Activated effector memory CD4-positive, alpha-beta T cell treated with Interleukin-2 at 50 U/mL for 16 hours (primary cell): ENCODE measurements at places on chromosomes 6 and 20.

- no peak for DNase-seq
Measured at GRCh38 chr6:98469141-98469540, 365.2 kb upstream of the POU3F2 start.

DNA sequence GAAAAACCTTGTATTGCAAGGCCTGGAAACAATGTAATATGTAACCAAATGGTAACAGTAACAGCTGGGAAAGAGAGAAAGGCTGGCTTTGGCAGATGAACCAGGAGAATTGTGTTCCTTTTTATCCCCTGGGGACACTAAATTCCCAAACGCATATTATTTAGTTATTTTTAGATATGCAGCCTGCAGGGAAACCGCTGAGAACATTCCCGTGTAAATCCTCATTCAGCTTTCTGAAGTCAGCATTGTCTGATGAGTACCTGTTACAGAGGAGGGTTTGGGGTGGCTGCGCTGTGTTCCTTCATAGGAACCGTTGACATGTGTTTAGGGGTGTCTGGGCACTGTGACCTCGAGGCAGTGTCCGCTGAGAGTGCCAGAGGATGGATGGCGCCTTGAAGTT, 101.3 kb downstream of the SMOC2 start:
- no peak for DNase-seq

GRCh38 chr6:100472674-100473073, 8.0 kb upstream of the SIM1 start:
- DNase-seq = no peak

DNA sequence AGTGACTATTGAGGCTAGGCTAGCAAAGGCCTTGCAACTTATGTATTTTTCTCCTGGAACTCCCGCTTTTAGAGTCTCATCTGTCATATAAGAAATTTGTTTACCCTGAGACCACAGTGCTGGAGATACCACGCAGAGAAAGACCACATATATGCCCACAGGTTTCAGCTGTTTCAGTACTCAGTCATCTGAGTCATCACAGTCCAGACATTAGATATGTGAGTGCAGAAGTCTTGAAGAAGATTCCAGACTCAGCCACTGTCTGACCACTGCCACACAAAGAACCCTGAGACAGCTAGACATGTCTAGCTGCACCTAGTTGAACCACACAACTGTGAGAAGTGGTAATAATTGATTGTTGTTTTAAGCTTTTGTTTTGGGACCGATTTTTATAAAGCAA, 648.3 kb downstream of the EPM2A start:
- DNase-seq = no peak

GRCh38 chr20:3156811-3157619, 2.6 kb downstream of the FASTKD5 start:
- no peak for DNase-seq

DNA sequence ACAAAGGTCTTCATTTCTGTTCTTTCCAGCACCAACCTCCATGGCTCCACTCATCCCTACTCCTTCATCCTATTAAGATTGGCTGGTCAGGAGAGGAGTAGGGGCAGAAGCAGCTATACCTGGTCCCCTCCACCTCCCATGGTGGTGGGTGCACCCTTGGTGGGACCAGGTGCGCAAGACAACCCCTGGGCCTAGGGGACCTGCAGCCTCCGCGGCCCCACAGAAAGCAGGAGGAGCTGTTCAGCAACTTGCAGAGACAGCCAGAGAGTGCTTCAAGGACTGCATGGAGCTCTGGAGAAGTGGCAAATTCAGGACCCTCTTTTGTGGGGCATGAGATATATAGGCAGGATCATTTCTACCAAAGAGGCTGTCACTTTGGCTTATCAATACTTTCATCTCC, 9.8 kb downstream of the ULBP2 start:
- DNase-seq = no peak

DNA sequence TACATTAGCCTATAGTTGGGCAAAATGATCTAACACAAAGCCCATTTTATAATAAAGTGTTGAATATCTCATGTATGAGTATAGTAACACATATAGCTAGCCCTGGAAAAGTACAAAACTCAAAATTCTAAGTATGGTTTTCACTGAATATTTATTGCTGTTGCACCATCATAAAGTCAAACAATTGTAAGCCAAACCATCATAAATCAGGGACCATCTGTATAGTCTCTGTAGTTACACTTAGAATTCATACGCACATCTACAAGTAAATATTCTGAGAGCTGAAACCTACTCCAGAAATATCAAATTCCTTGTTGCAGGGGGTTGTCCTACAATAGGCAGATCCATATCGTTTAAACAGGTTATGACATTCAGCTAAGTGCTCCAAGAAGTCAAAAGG, 817.3 kb downstream of the BCKDHB start:
- DNase-seq = no peak

DNA sequence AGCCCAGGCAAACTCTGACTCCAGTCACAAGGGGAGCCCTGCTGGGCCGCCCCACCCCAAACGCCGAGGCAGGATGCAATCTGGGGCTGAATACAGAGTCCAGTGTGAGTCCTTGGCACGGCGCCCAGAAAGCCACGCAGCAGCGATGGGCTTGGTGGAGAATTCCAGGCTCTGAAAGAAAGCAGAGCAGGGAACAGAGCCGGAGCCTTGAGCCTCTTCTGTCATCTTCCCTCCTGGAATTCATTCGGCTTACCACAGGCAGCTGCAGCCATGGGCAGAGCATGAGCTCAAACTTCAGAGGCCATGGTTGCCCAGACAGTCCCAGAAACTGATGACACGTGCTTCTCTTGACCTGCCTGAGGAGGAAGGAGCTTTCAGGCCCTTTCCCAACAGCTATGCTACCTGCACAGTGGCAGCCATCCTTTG, 441.1 kb upstream of the JARID2 start:
- no peak for DNase-seq

GRCh38 chr20:4147319-4147718, 132.0 kb upstream of the RNF24 start:
- DNase-seq = no peak

DNA sequence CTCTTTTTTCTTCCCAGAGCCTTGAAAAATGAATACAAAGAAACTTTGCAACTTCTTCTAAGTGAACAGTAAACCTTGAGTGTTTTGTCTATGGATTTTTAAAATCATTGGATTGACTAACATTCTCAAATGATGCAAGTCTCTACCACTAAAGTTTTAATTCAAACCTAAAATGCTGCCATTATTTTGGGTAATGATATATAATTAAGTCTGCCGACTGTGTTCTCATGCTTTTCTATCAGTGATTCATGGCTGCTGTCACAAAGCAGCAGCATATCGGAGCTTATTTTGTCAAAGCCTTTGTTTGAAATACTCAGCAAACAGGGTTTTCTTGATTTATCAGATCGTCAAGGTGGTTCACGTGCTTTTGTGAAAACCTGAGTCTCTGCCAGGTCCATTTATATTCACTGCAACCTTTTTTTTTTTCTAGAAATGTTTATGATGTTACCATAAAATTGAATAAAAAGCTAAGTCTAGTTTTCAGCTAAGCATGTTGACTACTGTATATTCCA, 96.3 kb downstream of the GJA1 start:
- DNase-seq = no peak

GRCh38 chr20:6566821-6567220, 200.7 kb upstream of the BMP2 start:
- no peak for DNase-seq

DNA sequence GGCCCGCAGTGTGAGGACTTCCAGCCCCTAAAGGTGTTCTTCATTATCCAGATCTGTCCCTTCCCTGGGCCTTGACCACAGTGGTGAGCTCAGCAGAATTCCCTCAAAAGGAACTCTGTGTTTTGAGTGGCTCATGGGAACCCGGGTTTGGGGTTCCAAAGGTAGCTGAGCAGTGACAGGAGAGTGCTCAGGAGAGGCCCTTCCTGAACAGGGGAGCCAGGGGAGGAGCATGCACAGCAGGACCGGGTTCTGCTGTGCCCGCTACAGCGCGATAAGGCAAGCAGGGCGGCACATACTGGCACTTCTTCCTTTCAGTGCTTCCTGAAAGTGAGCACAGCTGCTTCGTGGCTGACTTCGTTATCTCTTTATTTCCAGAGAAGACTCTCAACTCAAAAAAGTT, 88.3 kb downstream of the SSR1 start:
- DNase-seq = no peak

DNA sequence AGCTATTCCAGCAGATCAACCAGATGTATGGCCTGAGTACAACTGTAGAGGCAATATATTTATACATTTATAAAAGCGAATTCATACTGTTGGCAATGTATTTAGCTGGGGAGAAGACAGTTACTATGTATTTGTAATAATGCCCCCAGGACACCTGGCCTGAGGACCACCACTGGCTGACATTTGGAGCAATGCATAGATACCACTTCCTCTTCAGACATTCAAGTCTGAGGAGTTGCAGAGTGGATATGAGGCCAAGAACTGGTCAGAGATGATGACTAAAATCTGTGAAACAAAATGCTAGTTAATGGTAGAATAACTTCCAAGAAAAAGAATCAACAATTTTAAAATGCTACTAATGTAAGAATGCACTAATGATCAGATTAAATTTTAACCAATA, 462.3 kb downstream of the CDC5L start:
- no peak for DNase-seq

DNA sequence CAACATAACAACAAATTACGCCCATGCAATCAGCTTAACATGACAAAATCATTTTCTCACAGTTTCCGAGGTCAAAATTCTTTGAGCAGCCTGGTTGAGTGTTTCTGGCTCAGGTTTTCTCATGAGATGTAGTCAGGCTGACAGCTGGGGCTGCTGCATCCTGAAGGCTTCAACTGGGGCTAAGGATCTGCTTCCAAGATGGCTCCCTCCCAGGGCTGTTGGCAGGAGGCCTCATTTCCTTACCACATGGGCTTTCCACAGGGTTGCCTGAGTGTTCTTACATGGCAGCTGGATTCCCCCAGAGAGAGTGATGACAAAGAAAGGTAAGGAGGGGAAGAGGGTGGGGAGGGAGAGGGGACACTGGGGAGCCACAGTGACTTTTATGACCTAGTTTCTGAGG, 63.1 kb upstream of the NNAT start:
- DNase-seq = no peak

DNA sequence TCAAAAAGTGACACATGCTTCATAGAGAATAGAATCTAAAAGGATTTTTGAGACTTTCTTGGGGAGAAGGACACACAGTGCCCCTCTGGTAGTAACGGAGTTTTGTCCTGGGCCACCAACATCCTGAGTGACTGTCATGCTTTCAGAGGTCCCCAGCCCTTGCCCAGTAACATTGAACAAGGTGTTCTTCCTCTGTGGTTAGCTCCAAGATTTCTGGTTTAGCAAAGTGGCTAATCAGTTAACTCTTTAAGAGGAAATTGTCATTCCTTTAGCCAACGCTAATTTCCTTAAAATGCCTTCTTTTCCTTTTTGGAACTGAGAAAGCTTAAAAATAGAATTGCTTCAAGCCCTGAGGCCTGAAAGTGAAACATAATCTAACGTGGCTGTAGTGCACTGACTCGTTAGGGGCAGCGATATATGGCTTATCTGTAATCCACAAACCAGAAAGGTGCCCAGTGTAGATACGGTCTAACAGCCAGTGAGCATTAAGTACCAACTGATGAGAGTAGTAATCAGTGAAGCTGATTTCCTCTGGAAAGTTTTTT, 7.8 kb downstream of the E2F3 start:
- DNase-seq = no peak

GRCh38 chr20:5913166-5913565, 37.2 kb downstream of the TRMT6 start:
- DNase-seq = no peak

DNA sequence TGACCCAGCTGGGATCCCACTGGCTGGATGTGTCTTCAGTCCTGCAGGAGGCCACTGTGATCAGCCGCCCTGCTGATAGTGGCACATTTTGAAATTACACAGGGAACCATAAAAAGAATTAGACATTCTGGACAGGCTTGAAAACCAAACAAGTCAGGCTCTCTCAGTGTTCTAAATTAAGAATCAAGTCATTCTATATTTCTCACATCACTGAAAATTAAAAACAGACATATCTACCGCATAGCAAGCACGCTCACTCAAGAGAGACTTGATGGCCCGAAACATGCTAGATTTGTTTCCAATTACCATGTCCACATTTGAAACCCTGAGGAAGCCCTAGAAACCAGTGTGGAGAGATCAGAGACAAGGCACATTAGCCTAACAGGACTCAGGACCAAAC, 57.7 kb downstream of the NFATC2 start:
- no peak for DNase-seq

DNA sequence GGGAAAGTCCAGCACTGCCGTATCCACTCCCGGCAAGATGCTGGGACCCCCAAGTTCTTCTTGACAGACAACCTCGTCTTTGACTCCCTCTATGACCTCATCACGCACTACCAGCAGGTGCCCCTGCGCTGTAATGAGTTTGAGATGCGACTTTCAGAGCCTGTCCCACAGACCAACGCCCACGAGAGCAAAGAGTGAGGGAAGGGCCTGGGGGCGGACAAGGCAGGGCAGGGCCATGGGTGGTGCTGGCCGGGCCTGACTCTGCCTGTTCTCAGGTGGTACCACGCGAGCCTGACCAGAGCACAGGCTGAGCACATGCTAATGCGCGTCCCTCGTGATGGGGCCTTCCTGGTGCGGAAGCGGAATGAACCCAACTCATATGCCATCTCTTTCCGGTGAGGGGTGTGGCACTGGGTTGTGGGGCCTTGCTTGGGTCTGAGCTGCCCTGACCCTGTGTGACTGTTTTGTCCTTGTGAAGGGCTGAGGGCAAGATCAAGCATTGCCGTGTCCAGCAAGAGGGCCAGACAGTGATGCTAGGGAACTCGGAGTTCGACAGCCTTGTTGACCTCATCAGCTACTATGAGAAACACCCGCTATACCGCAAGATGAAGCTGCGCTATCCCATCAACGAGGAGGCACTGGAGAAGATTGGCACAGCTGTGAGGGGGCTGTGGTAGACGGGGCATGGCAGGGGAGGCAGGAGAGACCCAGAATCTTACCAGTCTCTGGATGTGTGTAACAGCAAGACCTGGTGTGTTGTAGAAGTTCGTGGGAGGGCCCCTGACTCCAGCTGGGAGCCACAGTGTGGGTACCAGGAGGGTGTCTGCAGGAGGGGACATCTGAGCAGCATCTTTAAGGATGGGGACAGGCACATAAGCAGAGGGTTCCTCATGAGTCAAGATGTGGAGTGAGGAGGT, 29.1 kb downstream of the PLCG1 start:
- DNase-seq = no peak

DNA sequence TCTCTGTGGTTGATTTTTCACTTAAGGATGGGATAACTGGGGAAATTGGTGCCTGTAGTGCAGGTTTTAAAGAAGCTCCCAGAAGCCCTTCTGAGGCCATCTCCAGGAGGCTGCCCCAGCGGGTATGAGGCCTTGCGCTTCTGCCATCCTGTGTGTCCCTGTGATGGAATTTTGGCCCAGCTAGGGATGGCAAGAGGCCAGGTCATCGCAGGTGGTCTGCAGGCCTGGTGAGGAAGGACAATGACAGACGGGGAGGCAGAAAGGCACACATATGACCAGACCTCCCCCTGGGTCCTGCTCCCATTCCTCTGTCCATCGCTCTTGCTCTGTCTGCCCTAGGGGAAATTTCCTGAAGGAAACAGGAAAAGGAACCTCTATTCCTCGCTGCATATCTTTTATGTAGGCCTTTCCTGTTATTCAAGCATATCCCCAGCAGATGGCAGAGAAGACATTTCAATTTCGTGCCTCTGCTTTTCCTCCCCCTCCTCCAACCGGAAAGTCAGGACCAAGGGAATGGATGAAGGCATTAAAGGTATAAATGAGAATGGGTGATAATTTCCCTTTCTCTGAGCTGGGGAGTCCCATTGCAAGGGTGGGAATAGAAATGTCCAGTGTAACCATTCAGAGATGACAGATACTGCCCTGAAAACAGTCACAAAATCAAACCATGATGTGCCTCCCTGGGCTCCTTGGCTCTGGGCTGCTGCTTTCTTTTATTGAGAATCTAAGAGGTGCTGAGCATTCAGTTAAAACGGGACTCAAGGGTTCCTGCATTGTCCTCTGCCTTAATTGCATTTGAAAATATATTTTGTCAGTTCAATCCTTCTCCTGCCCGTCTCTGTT, 17.6 kb upstream of the HLA-F start:
- DNase-seq = no peak
